AG10803 (cell line): ENCODE measurements at places on chromosomes 5 and 9.

DNA sequence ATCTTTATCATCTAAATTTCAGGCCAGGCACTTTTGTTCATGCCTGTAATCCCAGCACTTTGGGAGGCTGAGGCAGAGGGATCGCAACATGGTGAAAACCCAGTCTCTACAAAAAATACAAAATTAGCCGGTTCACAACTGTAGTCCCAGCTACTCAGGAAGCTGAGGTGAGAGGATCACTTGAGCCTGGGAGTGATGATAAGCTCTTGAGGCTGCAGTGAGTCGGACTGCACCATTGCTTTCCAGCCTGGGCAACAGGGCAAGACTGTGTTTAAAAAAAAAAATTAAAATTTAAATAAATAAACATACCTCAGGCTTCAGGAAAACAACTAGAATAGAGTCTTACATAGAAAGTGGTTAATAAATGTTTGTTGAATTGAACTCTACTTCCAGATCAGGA, 147.4 kb downstream of the AGTPBP1 start:
- no peak for DNase-seq

DNA sequence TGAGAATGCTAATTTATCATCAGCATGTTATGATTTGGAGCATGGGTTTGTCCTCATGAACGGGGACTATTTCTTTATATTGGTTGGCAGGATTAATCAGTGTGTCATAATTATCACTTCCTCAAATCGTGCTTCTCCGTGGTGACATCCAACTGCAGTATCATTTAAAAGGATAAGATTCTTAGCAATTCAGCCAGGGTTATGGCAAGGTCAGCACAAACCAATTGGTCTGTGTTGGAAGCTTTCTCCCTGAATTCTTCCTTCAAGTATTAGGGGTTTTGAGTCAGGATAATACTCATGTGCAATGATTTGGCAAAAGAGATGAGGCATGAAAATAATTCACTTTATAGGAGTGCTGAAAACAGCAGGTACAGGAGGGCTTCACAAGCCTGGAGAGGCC, 5.5 kb upstream of the CAMLG start:
- DNase-seq: no peak

- DNase-seq: no peak
Measured at GRCh38 chr9:102497709-102498108, 497.4 kb upstream of the CYLC2 start.

- no peak for DNase-seq
Measured at GRCh38 chr9:30943446-30944224, 1440.8 kb upstream of the ACO1 start.

- no peak for DNase-seq
Measured at GRCh38 chr5:111068213-111068612, 3.3 kb upstream of the TSLP start.

DNA sequence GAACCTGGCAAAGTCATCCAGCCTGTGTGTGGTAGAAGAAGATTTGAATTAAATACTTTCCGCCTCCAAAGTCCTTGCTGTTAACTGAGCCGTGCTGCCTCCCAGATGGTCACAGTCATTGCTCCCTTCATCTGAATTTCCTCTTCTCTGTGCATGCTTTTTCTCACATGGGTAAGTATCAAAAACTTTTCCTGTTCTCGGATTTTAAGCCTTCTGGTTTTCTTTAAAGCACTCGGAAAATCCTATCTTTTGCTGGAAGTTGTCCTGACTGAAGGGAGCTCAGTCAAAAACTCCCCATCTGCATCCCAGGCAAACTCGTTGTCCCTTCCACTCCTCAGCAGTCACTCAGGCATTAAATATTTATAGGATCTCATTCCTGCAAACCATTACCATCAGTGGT, 290.0 kb upstream of the PIK3R1 start:
- DNase-seq: no peak

DNA sequence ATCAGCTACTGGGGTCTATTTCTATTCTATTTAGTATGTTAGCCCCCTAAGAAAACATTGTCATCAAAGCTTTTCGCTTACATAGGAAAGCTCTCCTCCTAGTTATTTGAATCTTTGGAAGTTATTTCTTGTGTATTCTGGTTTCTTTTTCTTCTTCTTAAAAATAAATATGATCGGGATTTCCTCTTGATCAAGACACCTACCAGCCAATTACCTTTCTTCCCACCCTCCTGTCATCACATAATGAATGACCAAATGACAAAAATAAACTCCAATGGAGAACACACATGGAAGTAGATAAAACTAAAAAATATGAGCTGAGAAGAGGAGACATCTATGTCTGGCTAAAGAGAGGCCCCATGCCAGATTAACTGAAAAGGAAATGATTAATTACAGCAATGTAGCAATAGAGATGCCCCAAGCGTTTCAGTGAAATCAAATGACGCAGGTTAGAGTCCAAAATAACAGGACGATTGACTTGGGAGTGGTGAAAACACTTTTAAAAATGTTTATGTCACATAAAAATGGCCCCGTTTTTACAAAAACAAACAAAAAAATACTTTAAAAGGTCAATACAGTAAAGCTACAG, 59.5 kb upstream of the PCSK1 start:
- no peak for DNase-seq

DNA sequence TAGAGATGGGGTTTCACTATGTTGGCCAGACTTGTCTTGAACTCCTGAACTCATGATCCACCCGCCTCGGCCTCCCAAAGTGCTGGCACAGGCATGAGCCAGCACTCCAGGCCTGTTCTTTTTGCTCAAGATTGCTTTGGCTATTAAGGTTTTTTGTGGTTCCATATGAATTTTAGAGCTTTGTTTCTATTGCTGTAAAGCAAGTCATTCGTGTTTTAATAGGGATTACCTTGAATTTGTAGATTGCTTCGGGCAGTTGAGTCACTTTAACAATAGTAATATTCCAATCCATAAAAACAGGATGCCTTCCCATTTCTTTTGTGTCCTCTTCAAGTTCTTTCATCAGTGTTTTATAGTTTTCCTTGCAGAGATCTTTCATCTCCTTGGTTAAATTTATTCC, 22.1 kb downstream of the C6 start:
- DNase-seq: no peak

DNA sequence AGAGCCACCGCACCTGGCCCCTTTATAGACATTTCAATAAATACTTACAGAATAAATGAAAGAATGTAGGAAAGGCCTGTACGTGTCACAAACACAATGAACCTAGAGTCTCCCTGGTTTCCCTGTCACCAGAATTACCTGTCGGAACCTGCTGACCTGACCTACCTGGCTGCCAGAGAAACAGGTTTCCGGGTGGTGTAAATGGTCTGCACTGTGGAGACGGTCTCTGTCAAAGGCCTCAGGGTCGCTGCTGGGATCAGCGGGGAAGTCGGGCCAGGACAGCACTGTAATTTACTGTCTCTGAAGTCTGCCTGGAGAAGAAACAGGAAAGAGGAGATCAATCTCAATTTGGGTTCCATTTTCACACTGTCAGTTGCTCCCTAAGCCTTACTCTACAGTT, 9.3 kb upstream of the FRRS1L start:
- DNase-seq: no peak

DNA sequence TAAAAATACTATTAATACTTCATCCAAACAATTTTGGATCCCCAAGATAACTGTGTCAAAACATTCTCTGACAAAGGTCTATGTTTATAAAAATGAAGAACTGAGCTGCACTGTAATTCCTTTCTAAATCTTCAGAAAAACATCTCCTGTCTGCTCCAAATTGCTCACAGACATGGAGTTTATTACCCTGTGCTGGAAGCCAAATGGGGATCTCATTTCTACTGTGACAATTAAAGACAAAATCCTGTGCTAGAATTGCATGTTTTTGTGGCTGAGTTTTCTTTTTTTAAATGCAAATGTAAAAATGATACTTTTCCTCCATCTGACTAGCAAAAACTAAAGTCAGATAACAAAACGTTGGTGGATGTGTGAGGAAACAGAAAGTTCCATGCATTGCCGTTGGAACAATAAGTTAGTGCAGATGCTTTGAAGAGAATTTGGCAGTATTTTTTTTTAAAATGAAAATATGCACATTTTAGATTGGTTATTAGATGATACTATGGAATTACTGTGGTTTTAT, 93.5 kb downstream of the GNA14 start:
- DNase-seq: no peak

GRCh38 chr9:99977033-99977792, 70.8 kb downstream of the STX17 start:
- no peak for DNase-seq

- no peak for DNase-seq
Measured at GRCh38 chr5:50365426-50366251, 75.4 kb downstream of the EMB start.

GRCh38 chr5:150548123-150548522, 40.2 kb downstream of the NDST1 start:
- no peak for DNase-seq

- no peak for DNase-seq
Measured at GRCh38 chr5:54173251-54173650, 137.1 kb downstream of the ARL15 start.

DNA sequence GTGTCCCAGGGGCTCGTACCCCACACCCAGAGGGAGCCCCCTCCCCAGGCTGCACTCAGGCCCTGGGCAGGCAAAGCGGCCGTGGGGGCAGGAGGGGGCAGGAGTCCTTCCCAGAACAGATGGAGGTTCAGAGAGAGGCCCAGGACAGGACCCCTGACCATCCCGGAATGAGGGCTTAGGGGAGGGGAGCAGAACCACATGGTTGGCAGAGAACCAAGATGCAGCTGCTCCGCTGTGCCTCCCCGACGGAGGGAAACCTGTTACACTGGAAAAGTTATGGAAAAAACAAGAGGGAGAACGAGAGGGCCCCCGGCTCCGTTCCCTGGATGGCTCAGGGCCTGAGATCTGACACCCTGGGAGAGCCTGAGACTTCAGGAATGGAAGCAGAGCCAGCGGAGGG, 22.7 kb downstream of the SLC12A7 start:
- no peak for DNase-seq

GRCh38 chr5:10705747-10706146, 55.3 kb downstream of the DAP start:
- DNase-seq: no peak

DNA sequence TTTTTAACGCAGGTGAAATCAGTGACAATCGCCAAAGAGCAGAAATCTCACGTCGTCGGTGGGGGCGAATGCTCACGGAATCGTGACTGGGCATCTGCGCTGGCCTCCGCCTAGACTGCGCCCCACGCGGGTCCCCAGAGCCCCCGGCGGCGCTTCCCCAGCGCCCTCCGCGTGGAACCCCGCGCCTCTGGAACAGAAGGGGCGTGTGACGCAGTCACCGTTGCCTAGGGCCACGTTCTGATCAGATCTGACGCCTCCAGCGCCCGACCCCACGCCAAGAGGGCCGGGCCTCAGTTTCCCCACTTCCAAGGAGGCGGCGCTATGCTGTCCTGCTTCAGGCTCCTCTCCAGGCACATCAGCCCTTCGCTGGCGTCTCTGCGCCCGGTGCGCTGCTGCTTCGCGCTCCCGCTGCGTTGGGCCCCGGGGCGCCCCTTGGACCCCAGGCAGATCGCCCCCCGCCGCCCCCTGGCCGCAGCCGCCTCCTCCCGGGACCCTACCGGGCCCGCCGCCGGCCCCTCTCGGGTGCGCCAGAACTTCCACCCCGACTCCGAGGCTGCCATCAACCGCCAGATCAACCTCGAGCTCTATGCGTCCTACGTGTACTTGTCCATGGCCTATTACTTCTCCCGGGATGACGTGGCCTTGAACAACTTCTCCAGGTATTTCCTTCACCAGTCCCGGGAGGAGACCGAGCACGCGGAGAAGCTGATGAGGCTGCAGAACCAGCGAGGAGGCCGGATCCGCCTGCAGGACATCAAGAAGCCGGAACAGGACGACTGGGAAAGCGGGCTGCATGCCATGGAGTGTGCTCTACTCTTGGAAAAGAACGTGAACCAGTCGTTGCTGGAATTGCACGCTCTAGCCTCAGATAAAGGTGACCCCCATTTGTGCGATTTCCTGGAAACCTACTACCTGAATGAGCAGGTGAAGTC, at the start of gene FTMT:
FTMT (plus strand) TSS at position 240 of the 932 bp plus-strand sequence; CDS start at position 322, 82 bp downstream.
- no peak for DNase-seq

DNA sequence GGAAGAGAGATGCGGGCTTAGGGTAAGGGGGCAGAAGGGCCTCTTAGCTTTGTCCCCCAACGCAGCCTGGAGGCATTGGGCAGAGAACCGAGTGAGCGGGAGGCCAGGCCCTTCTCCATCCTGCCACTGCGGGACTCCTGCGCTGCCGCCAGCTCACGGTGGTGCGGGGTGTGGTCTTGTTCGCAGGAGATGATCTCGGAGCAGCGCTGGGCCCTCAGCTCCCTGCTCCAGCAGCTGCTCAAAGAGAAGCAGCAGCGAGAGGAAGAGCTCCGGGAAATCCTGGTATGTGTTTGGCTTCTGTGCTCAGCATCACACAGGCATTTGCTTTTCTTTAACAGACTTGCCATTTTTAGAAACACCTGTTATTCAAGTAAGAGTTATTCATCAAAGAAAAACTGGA, 41.3 kb downstream of the LRSAM1 start:
- no peak for DNase-seq

- DNase-seq: no peak
Measured at GRCh38 chr5:62731022-62731421, 152.4 kb downstream of the LRRC70 start.

- peak; percentile 84 for DNase-seq
Measured at GRCh38 chr5:126471875-126472537, 48.8 kb downstream of the GRAMD2B start.

DNA sequence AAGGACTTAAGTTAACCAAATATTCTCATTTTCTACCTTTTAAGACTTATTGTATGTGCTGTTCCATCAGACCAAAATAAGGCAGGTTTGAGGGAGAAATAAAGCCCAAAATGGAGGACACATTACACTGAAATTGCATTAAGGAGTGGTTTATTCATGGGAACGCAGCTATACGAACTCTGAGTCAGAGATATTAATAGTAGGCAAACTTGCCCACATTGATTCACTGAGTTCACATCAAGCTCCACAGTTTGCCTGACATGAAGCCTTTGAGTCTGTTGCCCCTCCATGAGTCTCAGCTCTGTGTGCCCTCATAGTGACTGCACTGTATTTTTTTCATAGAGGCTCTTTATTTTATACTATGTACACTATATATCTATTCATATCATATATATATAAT, 135.0 kb upstream of the SNX2 start:
- DNase-seq: no peak

DNA sequence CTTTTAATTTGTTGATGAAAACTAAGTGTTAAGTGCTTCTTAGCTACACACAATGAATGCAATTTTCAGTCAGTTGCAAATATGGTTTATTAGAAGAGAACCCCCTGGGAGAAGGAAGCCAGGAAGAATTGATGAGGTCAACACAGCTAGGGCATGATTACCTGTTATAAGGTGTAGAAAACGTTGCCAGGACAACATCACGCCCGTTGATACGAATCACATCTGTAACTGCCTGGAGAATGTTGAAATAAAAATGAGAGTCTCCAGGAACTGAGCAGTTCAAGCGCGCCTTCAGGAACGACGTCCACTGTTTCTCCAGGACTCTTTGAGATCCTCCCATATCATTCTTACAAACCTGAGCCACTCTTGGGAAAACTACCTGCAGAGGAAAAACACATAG, 88.0 kb downstream of the SEMA6A start:
- no peak for DNase-seq

- no peak for DNase-seq
Measured at GRCh38 chr5:31048282-31049270, 144.9 kb upstream of the CDH6 start.

DNA sequence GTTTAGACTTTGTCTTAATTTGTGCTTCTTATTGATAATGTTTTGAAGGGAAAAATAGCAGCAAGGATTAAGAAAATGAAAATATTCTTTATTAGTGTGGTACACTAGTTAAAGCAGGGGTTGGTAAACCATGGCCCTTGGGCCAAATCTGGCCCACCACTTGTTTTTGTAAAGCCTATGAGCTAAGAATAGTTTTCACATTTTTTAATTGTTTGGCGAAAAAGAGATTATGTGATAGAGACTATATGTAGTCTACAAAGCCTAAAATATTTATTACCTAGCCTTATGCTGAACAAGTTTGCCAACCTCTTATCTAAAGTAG, 57.2 kb downstream of the KCNN2 start:
- no peak for DNase-seq
